ENCODE measurements at places on chromosomes 6 and 20. TPM values are rescaled to one million over a fixed set of nuclear protein-coding genes. Genes with fewer than 3 reads are reported as not detected.

The PDYN gene
- not detected for total RNA-seq

The KCNG1 gene
- 41.3 TPM for total RNA-seq

The HCK gene
- total RNA-seq = 3.3 TPM

The ARMH2 gene
- not detected for total RNA-seq

The TNNC2 gene
- total RNA-seq = 1.2 TPM

The SLC2A10 gene
- 7.5 TPM for total RNA-seq

The IRAK1BP1 gene
- 24.3 TPM for total RNA-seq

The PPP1R14C gene
- 61.3 TPM for total RNA-seq

DNA sequence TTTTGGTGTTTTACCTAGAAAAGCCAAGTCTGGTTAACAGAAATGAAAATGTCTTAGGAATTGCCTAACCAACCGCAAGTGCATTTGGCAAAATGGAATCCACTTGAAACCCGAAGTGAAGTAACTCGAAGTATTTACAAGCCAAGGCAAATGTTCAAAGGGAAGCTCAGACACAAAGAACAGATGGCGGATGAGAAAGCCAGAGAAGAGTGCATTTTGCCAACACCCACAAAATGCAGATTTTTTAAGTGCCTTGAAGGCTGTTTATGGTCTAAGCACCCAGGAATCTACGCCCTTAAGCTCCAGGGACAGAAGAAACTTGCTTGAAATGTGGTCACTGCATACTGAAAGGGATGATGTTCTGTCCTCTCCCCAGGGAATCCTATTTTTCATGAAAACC, 70.0 kb upstream of the TBXT start:
- no peak for DNase-seq

- no peak for DNase-seq
These were observed 512.7 kb upstream of the ZNF337 start for GRCh38 chr20:26209171-26209941.

GRCh38 chr6:166412156-166412910, 29.6 kb upstream of the MPC1 start:
- DNase-seq = no peak

- DNase-seq = no peak
These were observed 20.7 kb downstream of the PBOV1 start for GRCh38 chr6:138197570-138197969.

GRCh38 chr6:156970595-156971112, 193.5 kb downstream of the ARID1B start:
- no peak for DNase-seq

GRCh38 chr6:132227904-132228303, 173.4 kb downstream of the MOXD1 start:
- DNase-seq = no peak

GRCh38 chr6:28940294-28940857, 16.6 kb upstream of the TRIM27 start:
- peak; percentile 18 for DNase-seq

DNA sequence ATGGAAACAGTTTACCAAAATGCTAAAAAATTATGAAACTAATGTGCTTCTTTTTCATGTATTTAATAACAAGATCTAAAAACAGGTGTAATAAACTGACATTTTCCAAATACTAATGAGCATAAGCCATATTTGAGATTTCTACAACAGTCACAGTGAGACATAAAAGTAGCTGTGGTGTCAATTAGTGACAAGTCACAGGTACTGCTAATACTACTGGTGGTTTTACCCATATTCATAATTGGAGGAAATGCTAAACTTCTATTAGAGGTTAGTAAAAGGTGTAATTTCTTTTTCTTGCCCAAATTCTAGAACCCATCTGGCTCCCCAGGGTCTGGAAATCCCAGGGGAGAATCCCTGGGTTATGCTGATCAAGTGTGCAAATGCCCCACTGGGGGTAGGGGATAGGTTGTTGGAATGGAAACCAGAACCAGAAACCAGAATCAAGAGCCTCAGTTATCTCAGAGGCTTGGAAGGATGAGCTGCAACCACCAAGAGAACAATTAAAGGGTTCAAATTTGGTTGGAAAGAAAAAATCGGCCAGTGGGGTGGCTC, 7.1 kb upstream of the GTF2H4 start:
- DNase-seq = no peak

DNA sequence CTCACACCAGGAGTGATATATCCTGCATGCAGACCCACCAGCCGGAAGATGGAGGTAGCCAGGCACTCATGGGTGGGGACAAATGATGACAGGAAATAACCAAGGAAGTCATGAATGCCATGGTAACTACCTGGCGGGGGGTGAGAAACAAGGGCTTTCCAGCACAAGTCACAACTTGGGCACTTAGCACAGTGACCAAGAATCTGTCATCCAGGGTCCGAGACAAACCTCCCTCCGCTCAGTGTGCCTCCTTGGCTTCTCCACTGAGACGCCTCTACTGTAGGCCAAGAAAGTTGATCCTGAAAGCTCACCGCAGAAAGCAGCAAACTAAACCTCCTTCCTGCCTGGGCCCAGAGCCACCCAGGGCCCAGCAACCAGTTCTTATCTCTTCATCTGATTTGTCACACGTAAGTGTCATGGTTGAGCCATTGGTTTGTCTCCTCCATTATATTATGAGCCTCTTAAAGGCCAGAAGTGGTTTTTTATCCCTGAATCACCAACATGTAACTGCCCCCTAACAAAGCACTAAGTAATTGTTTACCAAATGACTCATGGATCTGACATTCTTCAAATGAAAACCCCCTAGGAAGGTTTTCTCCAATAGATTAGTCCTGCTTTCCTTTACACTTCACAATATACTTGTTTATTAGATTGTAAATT, 84.3 kb upstream of the TAB2 start:
- no peak for DNase-seq

- no peak for DNase-seq
These were observed 60.2 kb upstream of the GATA5 start for GRCh38 chr20:62535964-62536363.

DNA sequence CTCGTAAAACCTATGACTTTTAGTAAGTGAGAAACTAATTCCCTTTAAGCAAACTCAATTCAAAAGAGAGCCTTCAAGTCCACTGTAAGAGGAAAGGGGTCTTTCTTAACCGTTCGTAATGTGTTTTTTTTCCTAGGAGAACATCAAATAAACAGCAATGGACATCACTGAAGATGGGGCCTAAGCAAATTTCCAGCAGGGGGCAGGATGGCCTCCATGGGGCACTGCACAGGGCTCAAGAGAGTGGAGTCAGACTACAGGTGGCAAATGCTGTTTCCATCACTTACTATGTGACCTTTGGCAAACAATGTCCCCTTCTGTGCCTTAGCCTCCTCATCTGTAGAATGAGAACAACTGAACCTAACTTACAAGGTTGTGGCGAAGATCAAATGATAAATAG, 88.7 kb downstream of the ARHGAP18 start:
- no peak for DNase-seq

DNA sequence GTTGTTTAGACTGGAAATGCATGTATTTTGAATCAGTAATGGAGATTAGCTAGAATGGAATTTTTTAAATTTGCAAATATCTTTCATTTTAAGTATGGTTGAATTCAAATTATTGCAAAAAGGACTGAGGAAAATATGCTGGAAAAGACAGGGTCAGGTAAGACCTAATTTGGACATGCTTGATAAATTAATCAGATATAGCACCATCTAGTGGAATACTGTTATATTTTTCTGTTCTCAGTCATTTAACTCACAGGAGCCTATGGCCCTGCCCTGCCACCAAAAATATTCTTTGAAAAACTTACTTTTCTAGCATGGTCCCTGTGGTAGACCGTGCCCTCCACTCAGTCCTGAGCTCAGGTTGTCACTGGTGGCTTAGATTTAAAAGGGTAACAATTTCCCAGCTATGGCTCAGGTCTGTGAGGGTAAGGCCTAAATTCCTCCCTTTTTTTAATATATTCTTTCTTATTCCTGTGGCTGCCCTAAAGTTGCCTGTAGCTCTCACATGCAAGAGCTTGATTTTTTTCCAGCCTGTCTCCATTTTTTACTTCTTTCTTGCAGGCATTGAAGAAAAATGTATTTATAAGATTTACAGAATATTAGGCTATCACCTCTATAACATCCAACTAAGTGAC, 25.3 kb upstream of the KIAA1586 start:
- no peak for DNase-seq

DNA sequence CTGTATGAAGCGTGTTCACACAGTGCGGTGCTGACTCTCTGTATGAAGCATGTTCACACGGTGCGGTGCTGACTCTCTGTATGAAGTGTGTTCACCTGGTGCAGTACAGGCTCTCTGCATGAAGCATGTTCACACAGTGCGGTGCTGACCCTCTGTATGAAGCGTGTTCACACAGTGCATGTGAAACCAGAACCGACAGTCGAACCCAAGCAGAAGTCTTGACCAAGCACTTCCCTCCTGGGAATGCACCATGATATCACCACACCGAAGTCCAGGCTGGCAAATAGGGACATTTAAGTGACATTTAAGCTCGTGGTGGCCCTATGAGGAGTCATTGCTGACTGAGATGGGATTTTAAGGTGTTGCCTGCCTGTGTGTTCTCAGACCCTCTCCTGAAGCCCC, 11.3 kb upstream of the SERPINB1 start:
- no peak for DNase-seq

DNA sequence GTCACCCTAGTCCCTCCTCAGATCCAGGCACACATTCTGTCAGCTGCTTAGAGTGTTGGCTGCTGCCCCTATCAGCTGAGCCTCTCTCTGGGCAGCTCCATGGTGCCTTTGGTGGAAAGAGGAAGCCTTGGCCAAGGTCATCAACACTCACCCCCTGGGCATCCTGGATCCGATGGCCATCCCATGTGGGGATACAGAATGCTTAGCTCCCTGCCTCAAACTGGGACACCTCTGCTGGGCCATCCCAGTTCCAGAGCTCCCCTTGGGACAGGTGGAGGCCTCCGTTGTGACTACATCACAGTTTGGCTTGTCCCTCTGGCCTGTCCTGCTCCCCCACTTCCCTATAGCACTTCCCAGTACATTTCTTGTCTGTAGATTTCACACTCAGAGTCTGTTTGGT, 45.6 kb downstream of the TOX2 start:
- no peak for DNase-seq

DNA sequence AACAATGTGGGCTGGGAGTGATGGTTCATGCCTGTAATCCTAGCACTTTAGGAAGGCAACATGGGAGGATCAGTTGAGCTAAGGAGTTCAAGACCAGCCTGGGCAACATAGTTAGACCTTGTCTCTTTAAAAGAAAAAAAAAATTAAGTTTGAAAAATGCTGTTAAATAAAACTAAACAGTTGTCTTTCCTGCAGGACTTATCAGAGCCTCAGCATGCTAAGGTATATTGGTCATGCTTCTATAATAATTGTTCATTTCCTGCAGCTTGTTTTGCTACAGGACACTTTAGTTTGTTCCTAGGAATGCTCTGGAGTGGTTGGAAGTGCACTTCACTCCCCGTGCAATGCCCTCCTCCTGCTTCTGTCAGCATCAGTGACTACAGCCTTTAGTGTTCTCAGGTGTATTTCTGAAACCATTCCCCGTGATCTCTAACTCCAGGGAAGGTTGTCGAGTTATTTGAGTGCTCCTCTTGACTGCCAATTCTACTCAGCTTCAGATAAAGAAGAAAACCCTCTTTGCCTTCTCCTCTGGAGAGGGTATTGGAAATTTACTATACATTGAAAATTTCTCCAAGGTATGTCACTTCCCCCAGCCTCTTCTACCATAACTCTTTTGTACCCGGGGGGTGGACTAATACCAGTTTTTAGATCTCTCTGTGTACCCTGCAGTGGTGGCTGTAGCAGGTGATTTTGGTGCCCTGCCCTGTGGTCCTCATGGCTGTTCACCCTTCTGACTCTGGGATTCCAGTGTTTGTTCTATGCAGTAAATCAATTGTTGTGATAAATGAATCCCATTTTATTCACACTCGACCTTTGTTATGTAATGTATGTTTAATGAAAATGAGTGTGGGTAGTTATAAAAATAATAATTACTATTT, 33.8 kb downstream of the NHLRC1 start:
- DNase-seq = no peak

GRCh38 chr6:27078734-27079357, 168.7 kb upstream of the PRSS16 start:
- no peak for DNase-seq

- DNase-seq = no peak
These were observed 2.1 kb downstream of the BPIFB4 start for GRCh38 chr20:33081411-33082154.

DNA sequence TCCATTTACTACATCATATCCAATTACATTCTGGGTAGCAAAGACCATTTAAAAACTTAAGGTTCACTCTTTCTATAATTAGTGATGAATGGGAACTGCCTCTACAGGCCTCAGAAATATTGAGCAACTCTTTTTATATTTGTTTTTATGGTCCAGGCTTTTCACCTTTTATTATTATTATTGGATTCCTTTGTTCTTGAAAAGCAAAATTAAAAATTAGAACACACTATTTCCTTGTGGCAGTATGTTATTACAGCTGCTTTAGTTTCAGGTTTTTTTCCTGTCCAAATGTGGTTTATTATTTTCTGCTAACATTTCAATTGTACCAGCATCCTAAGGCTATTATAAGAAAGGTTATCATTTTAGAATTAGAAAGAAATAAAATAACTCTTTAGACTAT, 150.1 kb downstream of the FARS2 start:
- no peak for DNase-seq

DNA sequence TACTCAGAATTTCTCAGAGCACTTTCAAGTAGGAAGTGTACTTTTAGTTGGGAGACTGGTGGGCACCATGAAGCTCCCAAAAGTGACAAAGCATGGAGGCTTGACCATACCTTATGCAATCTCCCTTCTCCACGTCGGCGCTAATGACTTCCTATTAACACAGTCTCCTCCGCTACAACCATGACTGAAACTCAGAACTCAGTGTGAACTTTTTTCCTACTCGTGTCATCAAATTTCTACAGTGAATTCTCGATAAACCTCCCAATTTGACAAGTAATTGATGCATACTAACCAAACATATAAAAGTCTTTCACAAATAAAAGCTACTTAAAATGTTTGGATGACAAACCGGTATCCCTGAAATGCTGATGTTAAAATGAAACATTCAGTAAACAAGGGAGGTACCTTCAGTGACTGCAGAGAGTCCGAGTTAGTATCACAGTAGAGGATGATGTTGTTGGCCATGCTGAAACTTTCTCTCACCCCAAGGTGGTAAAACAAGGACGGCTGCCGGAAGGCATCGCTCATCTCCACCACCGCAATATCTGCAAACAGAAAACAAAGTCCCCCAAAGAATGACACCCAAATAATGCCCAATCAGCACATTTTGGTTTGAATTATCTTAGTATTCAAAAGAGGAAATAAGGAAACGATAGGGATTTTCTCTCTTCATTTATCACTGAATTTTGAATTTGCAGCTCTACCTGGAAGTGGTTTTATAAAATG, 72.1 kb downstream of the MAP3K5 start:
- no peak for DNase-seq
